NCI-H446 treated with DMSO at 0.1 percent for 48 hours (cell line): ENCODE measurements at places on chromosomes 12 and 14.

DNA sequence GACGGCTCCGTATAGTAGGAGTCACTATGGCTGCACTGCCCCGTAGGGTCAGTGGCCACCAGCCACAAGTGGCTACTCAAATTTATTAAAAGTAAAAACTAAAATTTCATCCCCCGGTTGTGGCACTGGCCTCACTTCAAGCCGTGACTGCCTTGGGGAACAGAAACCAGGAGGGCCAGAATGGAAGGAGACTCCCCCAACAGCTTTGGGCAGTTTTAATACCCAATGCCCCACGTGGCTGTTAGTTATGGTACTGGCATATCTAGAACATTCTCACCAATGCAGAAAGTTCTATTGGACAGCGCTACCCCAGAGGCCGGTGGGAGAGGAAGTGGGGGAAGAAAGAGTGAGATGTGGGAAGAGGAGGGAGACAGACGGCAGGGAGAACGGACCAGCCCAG, 6.2 kb downstream of the NCOR2 start:
- DNase-seq = no peak

DNA sequence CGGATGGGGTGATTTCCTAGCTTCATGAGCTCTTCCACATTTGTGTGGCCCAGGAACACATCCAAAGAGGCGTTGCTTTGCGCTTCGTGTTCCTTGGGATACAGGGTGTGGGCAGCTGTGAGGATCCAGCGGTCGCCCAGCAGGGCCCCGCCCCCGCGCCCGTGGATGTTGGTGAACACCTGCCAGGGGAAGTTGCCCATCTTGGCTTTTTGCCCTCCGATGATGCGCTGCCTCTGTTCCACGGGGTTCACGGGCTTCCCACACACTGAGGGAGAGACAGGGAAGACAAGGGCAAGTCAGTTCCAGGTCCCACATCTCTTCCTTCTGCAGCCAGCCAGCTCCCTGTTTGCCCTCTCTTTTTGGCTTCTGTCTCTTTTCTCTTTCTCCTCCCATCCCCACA, 11.2 kb downstream of the C1R start:
- no peak for DNase-seq

DNA sequence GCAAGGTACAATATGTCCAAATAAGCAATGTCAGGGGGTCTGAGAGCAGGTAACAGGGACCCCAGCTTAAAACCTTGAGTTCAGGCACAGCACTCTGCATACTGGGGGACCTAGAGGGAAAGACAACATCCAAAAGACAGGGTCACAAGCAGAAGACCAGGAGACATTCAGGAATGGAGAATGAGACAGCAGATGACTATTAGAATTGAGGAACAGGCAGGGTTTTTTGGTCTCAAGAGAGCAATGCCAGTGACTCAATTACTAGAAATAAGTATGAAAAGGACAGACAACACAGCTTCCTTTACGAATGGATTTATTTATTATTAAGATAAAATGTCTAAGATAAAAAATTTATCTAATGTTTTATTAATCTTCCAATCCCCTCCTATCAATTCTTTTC, 223.0 kb downstream of the PTPRO start:
- DNase-seq = no peak

DNA sequence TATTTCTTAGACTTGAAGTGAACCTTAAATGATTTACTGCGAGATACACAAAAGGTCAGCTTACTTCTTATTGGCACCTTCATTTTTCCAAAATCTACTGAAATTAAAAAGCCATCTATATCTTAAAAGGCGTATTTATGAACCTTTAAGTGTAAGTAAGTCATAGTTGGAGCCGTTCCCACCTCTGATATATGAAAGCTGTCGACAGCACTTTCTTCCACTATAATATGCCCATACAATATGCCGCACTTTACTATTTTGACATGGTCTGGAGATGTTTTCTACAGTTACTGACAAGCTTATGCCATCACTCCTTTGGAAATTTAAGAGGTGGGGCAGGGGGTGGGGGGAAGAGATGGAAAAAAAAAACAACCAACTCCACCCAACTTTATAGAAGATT, 155.3 kb downstream of the PHETA1 start:
- no peak for DNase-seq

- DNase-seq = no peak
Observed at GRCh38 chr12:132366341-132366861, 37.0 kb upstream of the GALNT9 start.

- no peak for DNase-seq
Observed at GRCh38 chr12:89862511-89863445, 154.1 kb upstream of the ATP2B1 start.

DNA sequence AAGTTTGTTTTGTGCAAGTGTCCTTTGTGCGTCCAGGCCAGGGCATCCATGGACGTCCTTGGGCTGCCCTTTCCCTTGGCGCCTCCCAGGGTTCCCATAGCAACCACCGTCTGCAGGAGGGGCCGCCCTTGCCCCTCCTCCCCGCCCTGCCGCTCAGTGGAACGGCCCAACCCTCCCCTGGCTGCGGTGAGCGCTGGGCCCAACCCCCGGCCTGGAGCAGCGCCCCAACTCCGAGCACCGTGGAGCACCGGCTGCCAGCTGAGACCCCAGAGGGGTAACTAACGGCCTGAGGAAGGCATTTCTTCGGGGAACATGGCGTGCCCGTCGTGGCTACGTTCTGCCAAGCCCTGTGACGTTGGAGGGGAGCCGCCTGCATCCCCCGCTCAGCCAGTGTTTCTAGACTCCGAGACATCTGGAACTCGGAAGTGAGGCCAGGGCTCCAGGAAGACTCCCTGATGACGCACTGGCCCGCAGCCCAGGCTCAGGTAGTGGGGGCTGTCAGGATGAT, 5.3 kb upstream of the ACACB start:
- DNase-seq = no peak

- no peak for DNase-seq
Observed at GRCh38 chr12:62846491-62846890, 88.5 kb downstream of the PPM1H start.

DNA sequence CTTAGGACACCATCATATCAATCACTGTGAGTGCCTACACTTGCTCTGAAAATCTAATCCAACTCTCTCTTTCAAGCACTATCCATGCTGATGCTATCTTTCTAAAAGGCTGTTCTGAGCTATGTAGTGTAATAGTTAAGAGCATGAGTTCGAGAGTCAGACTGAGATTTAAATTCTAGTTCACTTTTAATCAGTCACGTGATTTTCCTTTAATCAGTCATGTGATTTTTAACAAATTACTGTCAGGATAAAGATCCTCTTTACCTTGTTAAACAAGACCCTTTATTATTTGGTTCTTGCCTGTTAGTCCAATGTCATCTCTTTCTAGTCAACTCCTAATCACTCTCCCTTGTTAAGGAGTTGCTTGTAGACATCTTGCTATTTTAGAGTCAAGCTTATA, 653.0 kb downstream of the RPL10L start:
- no peak for DNase-seq

DNA sequence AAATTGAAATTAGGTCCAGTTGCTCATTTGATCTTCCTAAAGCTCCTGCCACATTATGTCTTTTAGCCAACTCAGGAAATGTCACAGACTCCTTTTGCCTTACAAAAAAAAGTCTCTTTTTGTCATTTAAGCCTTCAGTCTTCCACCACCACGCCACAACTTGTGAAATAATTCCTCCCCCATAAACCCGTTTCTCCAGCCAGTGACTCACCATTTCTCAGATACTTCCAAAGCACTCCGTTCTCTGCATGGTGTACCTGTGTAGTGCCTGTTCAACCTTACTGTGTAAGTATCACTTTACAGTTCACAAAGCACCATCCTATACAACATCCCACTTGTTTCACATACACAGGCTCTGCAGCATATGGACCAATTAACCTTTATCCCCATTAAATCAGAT, 139.5 kb upstream of the AEBP2 start:
- DNase-seq = no peak

DNA sequence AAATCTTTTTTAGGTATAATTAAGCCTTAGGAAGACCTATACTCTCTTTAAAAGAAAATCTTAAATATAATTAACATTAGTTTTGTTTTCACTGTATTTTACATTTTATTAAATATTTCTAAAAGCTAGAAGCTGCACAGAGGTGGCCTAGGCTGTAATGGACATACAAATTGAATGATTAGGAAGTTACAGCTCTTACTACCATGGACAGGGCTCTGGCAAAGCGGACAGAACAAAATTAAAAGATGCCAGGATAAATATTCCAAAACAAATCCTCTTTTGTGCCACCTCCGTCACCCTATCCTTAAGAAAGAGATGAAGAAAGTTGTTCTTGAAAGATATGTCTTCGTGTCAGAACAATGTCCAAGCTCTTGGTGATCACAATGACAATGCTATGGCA, 376.5 kb downstream of the ETNK1 start:
- no peak for DNase-seq

GRCh38 chr12:53734425-53734824, 7.2 kb upstream of the CALCOCO1 start:
- DNase-seq = no peak

DNA sequence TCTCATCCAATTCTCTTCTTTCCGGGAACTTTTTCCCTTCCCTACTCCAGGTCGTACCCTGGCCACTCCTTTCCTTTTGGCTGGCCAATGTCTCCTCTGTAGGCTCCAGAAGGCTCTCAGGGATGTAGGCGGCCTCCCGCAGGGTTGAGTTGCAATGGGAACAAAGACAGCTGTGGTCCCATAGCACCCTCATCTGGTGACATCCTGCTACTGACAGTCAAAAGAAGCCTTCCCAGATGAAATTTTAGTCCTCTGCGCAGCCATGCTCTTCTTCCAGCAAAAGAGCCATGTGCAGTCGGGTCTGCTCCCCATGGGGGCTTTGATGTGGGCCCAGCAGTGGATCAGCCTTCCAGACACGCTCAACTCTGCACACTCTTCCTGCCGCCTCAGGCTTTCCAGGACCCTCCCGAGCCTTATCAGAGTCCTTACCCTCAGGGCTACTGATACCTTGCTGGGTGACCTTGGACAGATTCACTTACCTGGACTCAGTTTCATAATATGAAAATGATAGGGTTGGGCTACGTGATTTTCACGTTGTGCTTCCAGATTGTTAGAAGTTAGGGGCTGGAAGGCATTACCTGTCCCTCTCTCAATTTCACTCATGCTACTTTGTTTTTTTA, 5.5 kb upstream of the CELA1 start:
- no peak for DNase-seq

- DNase-seq = no peak
Observed at GRCh38 chr12:92055877-92056276, 89.8 kb downstream of the BTG1 start.

DNA sequence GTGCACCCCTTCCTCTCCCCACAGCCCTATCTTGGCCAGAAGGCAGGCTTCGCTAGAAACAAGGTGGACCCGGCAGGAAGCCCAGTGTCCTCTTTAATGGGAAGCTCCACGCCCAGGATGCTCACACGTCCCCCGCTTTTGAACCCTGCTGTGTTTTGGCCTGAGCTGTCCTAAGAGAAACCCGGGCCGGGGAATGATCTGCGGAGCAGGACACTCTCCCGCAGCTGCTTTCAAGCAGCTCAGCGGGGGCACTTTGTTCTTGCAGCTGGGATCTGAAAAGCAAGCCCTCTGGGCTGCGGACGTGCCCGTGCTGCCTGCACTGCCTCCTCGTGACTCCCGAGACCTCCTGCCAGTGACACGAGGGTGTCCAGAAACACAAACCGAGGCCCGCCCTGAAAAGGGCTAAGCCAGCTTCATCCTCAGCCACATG, 30.0 kb downstream of the SCARB1 start:
- no peak for DNase-seq

- no peak for DNase-seq
Observed at GRCh38 chr12:104342147-104342546, 38.6 kb downstream of the EID3 start.

DNA sequence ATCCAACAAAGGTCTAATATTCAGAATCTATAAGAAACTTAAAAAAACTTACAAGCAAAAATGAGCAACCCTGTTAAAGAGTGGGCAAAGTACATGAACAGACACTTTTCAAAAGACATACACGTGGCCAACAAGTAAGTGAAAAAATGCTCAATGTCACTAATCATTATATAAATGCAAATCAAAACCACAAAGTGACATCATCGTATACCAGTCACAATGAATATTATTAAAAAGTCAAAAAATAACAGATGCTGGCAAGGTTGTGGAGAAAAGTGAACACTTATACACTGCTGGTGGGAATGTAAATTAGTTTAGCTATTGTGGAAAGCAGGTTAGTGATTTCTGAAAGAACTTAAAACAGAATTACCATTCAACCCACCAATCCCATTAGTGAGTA, 199.1 kb downstream of the SNAPC1 start:
- no peak for DNase-seq

DNA sequence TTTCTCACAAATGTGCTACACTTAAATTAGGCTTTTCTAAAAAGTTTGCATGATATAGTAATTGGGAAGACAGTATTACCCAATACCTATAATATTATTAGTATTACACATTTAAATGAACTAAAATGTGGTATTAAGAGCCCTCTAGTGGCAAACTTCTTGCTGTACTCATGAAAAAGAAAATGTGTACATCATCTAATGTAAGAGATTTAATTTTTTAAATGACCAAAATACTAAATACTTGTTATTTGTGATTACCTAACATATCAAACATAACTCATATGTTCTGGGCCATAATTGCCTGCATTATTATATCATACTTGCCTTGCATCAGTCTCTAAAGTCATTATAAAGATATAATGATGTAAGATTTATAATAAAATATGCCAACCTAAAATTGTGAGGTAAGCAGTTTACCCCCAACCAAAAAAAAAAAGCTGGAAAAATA, 64.2 kb downstream of the DNAI7 start:
- peak; percentile 10 for DNase-seq

GRCh38 chr12:49109641-49110463, 795 bp downstream of the LMBR1L start:
- DNase-seq = no peak

- no peak for DNase-seq
Observed at GRCh38 chr14:23405096-23405495, 3.0 kb downstream of the MYH6 start.

GRCh38 chr14:88326352-88327103, 3.5 kb upstream of the KCNK10 start:
- DNase-seq = no peak

DNA sequence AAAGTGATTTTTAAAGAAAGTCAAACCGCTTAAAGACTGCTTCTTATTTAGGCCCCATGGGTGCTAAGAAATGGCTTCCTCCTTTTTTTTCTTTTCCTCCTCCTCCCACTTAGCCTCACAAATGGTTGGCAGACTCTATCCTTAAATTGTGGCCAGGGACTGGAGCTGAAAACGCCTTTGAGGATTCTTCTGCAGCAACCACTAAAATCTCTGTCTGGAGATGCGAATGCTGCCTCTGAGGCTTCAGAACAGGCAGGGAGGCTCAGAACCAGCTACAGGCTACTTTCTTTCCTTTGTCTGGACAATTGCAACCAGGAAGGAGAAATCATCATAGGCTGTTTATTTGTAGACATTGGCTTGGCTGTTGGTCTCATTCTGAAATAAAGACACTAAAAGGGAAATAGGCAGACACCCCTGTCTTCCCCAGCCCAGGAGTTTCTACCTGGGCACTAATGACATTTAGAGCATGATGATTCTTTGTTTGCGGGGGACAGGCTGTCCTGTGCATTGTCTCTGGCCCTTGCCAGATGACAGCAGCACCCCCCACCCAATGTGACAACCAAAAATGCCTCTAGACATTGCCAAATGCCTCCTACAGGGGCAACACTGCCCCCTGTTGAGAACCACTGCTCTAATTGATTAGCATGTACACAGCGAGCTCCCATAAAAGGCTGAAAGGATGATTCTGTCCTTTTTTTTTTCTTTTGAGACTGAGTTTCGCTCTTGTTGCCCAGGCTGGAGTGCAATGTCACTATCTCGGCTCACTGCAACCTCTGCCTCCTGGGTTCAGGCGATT, 50.3 kb downstream of the MAP1LC3B2 start:
- DNase-seq = no peak

GRCh38 chr12:112219195-112219594, 93.8 kb downstream of the TRAFD1 start:
- no peak for DNase-seq

GRCh38 chr14:75531660-75532317, 9.5 kb downstream of the BATF start:
- DNase-seq = no peak
